Liver (tissue), 10 donors: ENCODE measurements at places on chromosomes 12 and 14.

DNA sequence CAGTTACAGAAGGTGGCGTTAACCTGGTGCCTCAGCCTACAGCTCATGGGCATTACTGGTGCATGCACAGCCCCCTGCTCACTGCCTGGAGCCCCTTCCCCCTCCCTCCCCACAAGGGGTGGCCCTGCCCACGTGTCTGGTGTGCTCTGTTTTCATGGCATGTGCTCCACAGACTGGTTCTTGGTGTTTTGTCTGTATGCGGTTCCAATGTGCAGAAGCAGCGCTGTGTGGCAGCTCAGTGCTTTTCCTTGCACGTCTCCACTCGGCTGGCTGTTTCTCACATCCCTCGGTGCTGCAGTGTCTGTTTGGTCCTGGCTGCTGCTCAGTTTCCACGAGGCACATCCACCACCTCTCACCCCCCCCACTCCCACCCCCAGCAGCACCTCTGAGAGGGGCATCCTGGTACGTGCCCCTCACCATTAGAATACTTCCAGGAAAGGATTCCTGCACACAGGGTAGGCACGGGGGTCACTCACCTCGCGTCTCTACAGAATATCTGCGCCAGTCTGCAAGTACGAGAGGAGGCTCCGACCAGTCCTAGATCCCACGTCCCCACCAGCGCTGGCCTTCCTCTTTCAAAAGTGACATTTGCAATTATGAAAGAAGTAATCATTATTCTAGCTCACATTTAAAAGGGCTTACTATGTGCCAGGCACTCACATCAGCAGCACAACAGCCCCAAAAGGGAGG, 27.1 kb downstream of the DIO3 start:
- DNase-seq: no peak

GRCh38 chr12:92721130-92721529, 18.3 kb downstream of the PLEKHG7 start:
- DNase-seq: no peak

- no peak for DNase-seq
These were observed 333.5 kb downstream of the NAV3 start for GRCh38 chr12:78164154-78164553.

- DNase-seq: no peak
These were observed 44.7 kb upstream of the CRACR2A start for GRCh38 chr12:3797531-3798048.

DNA sequence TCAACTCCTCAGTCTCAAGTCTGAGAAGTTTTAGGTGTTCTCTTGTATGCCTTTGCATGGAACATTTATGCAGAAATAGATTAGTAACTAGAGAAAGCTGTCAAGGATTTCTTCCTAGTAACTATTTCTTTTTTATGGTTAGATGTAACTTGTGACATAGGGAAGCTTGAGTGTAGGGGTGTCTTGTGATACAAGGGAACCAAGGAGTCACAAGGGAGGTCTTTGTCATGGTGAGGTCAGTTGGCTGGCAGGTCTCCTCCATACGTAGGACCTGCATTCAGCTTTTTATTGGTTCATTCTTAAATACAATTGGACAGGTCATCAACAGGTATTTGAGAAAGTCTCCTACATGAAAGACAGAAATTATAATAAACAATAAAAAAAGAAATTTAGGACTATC, 394.0 kb upstream of the CCDC196 start:
- no peak for DNase-seq

GRCh38 chr12:115953450-115953849, 324.0 kb downstream of the MED13L start:
- no peak for DNase-seq

- DNase-seq: no peak
These were observed 71.7 kb upstream of the PRICKLE1 start for GRCh38 chr12:42660968-42661937.

DNA sequence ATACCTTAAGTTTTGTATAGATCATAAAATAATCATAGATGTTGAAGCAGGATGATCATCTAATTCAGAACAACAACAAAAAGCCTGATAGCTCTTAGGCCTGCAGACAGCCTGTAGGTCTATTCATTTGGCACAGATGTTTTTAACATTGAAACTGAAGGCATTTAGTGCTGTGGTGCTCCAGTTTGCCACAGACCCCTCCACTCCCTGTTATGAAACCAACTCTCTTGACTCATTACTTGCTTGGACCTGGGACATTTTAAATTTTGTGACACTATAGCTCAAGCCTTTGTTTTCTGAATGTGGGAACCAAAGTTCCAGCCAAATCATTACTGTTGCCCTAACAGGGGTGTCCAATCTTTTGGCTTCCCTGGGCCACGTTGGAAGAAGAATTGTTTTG, 9.1 kb downstream of the PRKCH start:
- no peak for DNase-seq

GRCh38 chr12:108297895-108298760, 41.0 kb downstream of the CMKLR1 start:
- no peak for DNase-seq

DNA sequence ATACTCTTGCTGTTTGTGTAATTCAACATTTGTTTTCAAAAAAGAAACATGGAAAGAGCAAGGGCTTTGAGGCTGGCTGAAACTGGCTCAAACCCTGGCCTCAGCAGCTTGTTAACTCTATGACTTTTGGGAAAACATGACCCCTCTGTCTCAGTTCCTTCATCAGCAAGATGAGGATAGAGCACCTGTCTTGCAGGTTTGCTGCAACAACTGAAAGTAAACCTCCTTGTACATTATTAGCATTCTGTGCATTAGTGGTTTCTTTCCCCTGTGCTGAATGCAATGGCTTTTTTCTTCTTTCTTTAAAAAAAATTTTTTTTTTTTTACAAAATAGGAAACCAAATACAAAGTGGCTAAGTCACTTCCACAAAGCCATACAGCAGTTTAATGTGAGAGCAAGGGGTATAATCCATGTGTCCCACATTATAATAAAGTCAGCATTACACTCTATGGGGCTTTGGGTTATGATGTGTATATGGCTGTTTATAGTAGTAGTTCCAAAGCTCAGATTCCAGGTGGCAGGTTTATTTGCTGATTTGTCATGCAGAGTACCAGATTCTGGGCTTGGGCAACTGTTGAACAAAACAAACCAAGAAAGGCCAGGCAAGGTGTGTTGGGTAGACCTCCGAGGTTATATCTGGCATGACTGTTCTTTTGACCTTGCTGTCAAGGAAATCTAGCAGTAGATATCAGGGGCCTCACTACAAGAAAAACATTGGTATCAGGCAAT, 194.5 kb upstream of the CNOT2 start:
- DNase-seq: no peak

DNA sequence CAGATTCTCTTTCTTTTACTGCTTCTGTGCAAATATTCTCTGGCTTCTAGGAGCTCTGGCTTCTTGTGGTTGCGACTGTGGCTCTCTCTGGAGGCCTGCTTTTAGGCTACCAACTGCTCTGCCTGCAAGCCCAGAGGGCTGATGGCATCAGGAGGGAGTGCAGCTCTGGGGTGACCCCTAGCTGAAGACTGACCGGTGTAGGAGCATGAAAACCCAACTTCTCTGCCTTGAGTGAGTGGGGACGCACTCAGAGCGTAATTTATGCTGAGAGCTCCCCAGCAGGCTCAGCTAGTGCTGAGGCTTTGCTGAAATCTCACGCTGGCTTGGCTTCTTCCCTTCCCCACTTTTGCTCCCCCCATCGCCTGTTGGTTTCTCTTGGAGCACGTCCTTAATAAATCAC, 29.9 kb upstream of the RBM19 start:
- no peak for DNase-seq
